ENCODE measurements at places on chromosomes 6 and 20.
A peak's percentile ranks its signal among the peaks of the same experiment; 100 is the strongest.

- DNase-seq = no peak
Measured at GRCh38 chr6:40302856-40303454, 284.2 kb downstream of the LRFN2 start.

DNA sequence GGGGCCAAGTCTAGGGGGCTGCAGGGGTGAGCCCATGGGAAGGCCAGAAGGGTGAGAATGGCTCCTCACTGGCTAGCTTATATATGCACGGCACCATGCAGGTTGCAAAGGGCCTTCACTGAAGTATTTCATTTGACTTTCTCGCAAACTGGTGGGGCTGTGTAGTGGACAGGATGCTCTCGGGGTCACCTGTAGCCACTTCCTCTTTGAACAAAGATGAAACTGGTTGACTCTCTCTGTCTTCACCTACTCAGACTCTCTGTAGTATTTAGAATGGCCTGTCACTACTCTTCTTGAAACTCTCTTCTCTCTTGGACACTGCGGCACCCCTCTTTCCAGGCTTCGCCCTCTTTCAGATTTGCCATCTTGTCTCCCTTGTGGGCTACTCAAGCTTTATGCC is 560.5 kb downstream of the PKHD1 start:
- no peak for DNase-seq

- no peak for DNase-seq
Measured at GRCh38 chr20:50191065-50191543, 474 bp downstream of the CEBPB start.

GRCh38 chr6:55853008-55854001 is 22.1 kb downstream of the BMP5 start:
- DNase-seq = no peak

- peak; percentile 64 for DNase-seq
Measured at GRCh38 chr6:142416179-142416578, 114.4 kb downstream of the ADGRG6 start.

- no peak for DNase-seq
Measured at GRCh38 chr6:10351791-10352190, 63.1 kb downstream of the TFAP2A start.

DNA sequence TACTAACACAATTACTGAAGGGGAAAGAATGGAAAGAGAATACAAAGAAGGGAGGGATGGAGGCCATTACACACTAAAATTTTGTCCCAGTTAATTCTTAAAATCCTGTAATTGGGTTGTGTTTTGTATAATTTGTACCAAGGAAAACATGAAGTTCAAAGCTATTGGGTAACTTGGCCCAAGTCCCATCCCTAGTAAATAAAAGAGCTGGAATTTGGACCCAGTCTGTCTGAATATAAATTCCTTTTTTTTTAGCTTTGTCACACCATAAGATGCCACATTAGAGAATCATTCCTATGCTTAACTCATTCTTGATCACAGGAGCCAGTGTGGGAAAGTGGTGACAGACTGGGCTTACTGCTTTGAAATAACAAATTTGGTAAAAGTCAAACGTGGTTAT is 66.8 kb upstream of the CBLN4 start:
- DNase-seq = no peak

DNA sequence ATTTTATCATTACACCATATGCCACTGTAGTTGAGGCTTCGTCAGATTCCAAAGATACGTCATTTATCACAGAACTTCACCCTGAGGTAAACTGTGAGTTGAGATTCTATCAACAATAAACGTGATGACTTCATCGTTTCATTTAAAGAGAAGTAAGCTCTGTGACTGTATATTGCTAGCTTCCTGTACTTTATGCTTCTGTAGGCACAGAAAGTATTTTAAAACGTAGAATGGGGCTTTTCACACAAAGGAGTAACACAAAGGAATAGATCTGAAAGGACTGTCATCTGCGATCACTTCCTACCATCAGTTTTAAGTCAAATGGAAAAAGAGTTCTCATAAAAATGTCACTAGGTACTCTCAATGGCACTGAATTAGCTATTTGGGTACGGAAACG is 234.4 kb upstream of the MCHR2 start:
- no peak for DNase-seq

DNA sequence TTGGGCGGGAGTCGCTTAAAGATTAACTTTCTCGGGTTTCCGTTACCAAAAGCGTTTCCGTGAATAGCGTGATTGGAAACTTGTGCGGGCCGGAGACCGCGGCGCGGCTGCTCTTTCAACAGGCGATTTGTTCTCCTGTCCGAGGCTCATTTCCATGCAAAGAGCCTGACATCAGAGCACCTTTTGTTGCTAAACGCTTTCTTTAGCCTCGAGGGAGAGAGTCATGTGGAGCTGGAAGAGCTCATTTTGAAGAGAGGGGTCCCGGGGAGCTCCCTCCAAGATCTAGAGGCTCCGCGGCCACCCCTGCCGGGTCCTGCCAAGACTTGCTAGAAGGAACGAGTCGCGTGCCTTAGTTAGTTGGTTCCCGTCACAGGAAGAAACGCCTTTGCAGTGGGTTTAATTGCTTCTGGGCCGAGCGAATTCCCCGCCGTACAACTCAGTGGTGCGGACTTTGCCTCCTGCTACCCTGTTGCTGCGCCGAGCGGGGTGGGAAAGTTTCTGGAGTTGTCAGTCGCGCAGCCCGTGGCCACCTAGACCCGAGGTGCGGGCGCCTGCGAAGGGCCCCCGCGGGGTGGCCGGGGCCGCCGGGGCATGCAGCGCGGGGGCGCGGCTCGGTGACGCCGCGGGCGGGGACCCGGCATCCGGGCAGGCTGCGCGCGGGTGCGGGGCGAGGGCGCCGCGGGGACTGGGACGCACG is at the start of gene SASH1:
Gene SASH1, plus strand, starts transcription at position 489 of the 697 bp plus-strand sequence. CDS start 230 bp downstream, outside the sequence.
- DNase-seq = peak; percentile 67

GRCh38 chr20:38872491-38873049 is 53.6 kb upstream of the FAM83D start:
- no peak for DNase-seq

GRCh38 chr6:143592335-143592734 is 80.8 kb upstream of the FUCA2 start:
- no peak for DNase-seq

GRCh38 chr20:63174309-63175037 is 41.5 kb downstream of the YTHDF1 start:
- DNase-seq = no peak

GRCh38 chr20:21936261-21936660 is 230.8 kb downstream of the PAX1 start:
- no peak for DNase-seq

- peak; percentile 58 for DNase-seq
Measured at GRCh38 chr6:35181933-35182612, 31.7 kb upstream of the SCUBE3 start.

GRCh38 chr6:116008470-116009243 is 52.0 kb downstream of the FRK start:
- DNase-seq = peak; percentile 2

- no peak for DNase-seq
Measured at GRCh38 chr6:13180538-13180937, 147.8 kb downstream of the TBC1D7 start.

GRCh38 chr6:138815797-138816528 is 20.1 kb downstream of the ECT2L start:
- peak; percentile 48 for DNase-seq

DNA sequence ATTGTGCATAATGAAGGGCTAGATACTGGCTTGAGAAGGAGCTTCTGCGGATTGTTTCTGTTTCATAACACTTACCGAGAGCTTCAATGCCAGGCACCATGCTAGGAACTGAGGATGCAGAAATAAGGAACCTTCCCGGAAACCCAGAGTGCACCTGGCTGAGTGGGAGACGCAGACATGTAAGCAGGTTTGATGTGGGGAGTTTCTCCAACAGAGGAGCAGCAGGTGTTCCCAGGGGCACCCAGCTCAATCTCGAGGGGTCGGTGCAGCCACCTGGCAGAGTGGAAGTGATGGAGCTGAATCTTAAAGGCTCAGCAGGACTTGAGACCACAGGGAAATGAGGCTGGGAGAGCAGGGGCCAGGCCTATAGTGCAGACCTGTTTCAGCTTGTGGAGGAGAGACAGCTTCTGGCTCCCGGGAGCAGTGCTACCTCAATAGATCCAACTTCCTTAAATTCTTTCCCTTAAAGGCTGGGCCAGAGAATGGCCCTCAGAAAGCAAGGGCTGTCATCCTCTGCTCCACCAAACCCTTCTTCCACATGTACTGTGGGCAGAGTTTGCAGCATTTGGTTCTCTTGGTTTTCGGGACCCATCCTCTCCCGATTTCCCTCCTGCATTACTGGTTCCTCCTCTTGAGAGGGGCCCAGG is 27.8 kb upstream of the SRC start:
- no peak for DNase-seq

- peak; percentile 32 for DNase-seq
Measured at GRCh38 chr6:131136021-131136786, 937 bp downstream of the AKAP7 start.

- no peak for DNase-seq
Measured at GRCh38 chr6:22056398-22056797, 240.4 kb downstream of the PRL start.

- no peak for DNase-seq
Measured at GRCh38 chr6:156029286-156029985, 573.8 kb upstream of the NOX3 start.

DNA sequence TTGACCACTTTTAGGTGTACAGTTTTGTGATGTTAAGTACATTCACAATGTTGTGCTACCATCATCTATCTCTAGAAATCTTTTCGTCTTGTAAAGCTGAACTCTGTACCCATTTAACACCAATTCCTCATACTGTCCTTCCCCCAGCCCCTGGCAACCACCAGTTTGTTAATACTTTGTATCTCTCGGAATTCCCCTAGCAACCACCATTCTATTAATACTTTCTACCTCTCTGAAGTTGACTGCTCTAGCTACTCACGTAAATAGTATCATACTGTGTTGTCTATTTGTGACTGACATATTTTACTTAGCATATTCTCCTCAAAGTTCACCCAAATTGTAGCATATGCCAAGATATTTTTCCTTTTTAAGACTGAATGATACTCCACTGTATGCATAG is 82.3 kb upstream of the CLDN20 start:
- no peak for DNase-seq

- no peak for DNase-seq
Measured at GRCh38 chr20:1296922-1297321, 30.8 kb downstream of the SNPH start.

DNA sequence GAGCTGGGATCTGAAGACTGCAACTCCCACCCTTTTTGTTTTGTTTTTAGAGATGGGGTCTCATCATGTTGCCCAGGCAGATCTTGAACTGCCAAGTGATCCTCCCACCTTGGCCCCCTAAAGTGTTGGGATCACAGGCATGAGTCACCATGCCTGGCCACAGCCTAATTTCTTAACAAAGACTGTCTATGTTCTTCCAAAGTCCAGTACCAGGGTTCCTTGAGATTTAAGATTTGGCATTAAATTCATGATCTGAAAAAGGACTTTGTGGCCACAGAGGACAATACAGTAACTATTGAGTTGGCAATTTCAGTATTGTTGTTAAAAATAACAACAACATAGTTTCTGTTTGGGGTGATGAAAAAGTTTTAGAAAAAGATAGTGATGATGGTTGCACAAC is 28.7 kb upstream of the BEND3 start:
- no peak for DNase-seq

All from urothelium cell line (cell line).